ENCODE measurements at places on chromosomes 2 and 18.

DNA sequence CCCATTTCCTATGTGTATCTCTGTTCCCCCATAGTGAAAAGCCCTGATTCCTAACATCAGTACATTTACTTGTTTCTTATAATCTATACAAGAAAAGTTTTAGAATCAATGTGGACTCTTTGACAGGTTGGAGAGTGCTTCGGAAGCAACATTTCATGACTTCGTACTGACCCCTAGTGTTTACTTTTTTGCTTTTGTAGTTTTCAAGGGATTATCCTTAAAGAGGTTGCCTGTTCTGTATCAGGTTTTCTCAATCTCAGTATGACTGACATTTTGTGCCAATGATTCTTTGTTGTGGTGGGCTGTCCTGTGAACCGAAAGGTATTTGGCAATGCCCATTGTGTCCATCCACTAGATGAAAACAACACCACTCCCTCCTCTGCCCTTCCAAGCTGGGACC is 43.3 kb upstream of the SERPINB2 start:
- peak; percentile 17 for DNase-seq

- no peak for DNase-seq
These were observed 7.6 kb downstream of the PNKD start for GRCh38 chr2:218277921-218278320.

DNA sequence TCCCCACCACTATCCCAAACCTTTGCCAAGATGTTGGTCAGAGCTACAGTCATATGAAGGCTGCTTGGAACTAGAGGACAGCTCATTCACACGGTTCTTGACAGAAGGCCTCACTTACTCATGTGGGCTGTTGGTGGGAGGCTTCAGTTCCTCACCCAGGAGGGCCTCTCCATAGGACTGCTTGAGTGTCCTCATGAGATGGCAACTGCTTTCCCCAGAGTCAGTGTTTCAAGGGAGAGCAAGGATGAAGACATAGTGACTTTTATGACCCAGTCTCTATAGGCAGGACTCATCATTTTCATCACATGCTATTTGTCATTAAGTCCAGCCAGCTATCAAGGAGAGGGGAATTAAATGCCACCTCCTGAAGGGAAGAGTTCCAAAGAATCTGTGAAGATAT is 33.4 kb upstream of the OLA1 start:
- DNase-seq, result no peak

- no peak for DNase-seq
These were observed 21.9 kb downstream of the THUMPD2 start for GRCh38 chr2:39757156-39757555.

DNA sequence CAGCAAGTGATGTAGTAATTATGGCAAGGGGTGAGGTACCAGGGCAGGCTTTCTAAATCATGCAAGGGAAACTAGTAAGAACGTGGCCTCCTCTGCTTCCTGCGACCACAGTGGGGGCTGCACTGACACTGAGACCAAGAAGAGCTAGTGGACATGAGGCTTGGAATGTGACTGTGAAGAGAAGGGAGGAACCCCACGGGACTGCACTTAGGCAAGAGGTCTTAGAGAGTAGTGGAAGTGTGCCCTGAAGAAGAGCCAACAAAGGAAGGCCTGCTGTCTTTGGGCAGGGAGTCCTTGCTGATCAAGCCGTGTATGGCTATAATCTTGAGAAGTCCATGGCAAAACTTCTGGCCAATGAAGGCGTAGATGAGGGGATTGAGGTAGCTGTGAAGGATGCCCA is 8.9 kb upstream of the RUFY4 start:
- no peak for DNase-seq

GRCh38 chr2:15652801-15653200 is 61.1 kb downstream of the DDX1 start:
- no peak for DNase-seq

DNA sequence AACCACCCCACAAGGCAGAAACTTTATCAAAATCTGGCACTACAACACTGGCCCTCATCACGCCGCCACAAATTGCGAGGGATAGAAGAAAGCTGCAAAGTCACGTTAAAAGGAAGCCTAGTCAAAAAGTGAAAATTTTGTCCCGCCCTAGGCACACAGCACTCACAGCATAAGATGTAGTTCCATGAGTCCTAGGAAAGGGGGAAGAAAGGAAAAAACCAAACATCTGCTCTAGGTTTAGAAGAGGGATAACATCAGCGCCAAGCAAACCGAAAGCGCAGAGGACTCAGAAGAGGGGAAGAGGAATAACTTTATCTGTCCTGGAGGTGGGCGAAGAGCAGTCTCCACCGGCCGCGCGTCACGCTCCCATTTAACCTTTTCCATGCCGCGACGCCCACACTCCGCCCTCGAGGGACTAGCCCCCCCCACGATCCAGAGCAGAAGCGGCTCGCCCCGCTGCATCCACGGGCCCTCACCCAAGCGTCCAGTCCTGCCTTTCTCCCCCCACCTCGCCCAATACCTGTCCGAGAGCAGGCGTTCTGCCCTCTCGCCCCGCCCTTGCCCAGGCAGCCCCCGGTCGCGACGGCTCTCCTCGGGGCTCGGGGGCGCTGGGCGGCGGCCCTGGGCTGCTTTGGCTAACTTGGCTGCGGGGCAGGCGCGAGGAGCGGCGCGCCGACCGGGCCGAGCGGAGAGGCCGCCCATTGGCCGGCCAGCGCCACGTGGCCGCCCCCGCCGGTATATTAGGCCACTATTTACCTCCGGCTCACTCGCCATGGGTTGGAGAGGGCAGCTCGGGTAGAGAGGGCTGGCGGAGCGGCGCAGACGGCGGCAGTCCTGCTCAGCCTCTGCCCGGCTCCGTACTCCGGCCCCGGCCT is at the start of gene HOXD1:
Gene HOXD1, plus strand, starts transcription at position 770 of the 875 bp plus-strand sequence. CDS start 134 bp downstream, outside the sequence.
- no peak for DNase-seq

DNA sequence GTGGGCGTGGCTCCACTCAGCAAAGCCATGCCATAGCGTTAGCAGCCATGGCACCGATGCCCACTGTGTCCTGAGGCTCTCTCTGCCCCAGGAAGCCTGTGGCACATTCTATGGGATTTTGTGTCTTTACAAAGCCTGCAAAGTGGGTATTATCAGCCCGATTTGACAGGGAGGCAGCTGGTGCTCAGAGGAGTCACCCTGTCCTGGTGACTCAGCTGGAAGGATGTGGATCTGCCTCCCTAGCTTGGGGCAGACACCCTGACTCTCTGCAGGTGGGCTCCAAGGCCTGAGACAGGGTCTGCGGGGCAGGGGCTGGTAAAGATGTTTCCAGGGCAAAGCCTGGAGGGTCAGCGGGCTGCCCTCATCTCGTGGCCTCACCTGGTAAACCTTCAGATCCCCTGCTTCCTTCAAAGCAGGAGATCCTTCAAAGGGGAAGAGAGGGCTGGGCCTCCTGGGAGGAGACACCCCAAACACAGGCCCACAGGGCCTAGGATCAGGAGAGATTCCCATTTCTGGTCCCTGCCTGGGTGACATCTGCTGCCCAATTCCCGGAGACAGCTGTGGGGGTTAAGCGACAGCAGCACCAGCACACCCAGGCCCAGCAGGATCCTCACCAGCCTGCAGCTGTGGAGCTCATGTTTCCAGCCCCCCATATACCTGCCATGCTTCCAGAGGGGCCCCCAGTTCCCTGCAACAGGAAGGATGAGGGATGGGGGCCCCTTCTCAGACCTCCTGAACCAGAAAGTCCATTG is 3.0 kb upstream of the ASB1 start:
- DNase-seq, result no peak

DNA sequence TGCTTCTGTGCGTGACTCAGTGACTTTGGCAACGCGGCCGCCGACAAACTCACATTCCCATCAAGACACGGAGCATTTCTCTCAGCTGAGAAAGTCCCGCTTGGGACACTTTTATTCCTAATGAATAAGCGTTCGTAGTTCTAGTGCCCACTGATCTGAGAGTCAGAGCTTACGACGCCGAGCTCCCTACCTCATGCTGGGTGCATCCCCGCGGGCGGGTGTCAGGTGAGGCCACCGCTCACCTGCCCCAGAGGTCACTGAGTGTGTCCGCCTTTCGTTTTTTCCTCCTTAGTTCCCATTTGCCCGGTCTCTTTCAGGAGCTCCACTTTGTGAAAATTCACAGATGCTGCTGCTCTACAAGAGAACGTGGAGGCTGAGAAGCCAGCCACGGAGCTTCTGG is 43.6 kb upstream of the TMEM18 start:
- no peak for DNase-seq

- DNase-seq, result no peak
These were observed 84.3 kb downstream of the PPP1R1C start for GRCh38 chr2:182069908-182070307.

GRCh38 chr18:54956506-54956905 is 2.8 kb downstream of the CCDC68 start:
- no peak for DNase-seq

GRCh38 chr2:60499651-60500265 is 53.7 kb downstream of the BCL11A start:
- DNase-seq, result no peak

DNA sequence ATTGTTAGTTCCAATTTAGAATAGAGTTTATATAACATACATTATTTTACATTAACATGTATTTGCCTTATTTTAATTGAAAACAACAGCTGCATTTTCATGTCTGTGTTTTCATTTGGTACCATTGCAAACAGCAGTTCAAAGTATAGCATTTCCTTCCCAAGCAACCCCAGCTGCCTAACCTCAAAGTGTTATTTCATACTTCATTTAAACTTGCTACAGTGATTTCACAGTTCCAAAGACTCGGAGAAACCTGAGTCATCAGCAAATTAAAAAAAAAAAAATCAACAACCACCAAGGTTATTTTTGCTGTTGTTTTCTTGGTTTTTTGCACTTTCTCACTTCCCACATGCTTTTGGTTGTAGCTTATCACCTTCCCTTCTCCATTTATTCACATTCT is 236.5 kb upstream of the SPHKAP start:
- no peak for DNase-seq

DNA sequence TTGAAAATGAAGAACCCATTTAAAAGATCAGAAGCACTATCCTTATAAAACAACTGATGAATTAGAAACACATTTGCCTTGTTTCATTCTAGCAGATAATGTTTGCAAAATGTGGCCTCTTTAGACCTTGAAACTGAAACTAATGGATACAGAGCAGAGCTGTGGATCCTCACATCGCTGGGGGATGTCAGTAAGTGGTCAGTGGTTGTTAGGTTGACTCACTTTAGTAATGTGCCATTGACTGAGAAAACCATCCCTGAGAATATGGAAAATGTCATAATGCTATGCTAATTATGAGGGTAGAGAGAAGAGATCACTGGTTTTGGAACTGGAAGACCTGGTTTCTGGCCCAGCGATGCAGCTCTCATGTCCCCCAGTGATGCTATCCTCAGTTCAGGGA is 176.7 kb downstream of the MYO1B start:
- DNase-seq, result no peak

DNA sequence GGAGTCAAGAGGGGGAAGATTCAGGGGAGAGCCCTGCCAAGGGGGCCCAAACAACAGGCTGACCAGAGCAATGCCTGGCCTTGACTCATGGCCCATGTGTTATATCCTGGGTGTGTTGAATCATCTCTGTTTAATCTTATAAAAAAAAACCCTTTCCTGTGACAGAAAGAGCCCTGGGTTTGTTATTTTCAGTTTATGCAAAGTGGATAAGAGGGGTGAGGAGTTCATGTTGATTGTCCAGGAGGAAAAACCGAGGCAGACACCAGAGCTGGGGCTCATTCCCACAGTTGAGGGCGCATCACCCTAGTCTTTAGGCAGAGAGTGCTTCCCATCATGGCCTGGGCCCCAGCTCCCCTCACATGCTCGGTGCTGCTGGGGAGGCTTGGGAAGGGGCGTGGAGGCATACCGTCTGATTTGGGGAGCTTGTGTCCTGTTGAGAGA is 30.9 kb upstream of the IL37 start:
- DNase-seq, result no peak

DNA sequence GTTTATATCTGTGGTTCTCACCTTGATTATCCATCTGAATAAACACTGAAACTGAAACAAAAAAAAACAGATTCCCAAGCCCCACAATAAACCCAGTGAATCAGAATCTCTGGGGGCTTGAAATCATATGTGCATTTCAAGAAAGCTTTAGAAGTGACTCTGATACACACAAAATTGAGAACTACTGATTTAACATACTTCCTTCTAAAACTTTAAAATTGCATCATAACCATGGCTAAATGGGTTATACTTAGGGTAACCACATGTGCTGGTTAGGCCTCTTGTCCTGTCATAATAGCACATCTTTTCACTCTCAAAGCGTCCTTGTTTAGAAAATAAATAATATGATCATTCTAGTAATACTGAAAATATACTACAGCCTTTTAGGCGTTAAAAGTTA is 100.9 kb downstream of the ATAD2B start:
- no peak for DNase-seq

DNA sequence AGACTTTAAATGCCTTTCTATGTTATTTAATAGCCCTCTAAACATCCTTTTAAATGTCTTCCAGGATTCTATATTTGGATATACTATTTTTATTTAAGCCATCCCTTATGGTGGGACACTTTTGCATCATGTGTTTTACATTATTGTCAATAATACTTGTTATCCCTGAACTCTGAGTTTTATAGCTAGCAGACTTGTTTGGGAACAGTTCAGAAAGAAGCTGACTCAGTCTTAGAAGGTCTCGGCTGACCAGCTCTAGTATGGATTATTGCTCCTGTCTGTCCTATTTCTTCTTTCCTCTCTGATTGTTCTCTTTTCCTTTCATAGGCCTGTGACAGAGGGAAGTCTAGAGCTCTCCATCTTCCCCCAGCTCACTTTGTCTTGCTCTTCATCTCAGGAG is 77.3 kb upstream of the CXCR4 start:
- DNase-seq, result no peak

DNA sequence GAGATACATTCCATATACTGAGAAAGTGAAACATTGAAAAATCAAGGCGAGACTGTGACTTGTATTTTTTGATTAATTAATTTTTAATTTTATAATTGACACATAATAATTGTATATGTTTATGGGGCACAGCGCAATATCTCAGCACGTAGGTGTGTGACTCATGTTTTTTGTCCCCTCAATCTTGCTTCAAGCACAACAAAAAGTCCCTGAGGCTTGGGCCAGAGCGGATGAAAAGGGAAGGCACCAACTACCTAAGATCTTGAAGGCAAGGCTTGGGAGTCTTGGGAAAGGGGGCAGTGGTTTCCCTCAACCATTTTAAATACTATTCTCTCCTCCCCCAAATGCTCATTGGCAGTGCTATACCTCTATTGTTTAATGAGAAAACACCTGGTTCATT is 9.9 kb downstream of the SGPP2 start:
- DNase-seq, result no peak

DNA sequence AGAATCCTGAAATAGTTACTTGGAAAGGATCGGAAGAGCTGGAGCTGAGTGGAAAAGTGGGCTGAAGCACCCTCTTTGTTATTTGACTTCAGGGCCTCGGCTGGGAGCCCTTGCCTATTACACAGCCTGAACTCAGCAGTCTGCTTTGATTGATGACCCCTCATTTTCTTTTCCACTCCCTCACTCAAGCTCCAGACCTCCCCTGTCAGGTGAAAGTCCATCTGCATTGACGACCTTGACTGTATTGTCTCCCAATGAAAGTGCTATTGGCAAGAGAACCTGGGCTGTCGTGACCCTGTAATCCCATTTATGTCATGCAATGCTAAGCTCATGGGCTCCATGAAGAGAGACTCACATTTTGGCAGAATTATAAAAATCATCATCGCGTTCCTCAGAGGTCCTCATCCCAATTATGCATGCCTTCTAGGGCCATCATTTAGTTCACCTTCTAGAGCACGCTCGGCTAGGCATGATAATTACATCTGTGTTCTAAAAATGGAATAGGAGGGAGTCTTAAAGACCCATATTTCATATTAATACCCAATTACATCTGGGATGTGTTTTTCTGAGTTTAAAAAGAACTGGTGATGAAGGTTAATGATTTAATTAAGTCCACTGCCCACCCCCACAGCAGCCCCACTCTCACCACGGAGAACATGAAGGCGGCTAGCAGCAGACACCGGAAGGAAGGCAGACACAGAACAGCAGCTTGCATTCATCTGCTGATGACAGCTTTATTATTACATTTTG is 472.5 kb downstream of the PID1 start:
- no peak for DNase-seq
